ENCODE measurements at places on chromosomes 5 and 9.

- DNase-seq, result no peak
Measured at GRCh38 chr5:113378081-113378480, 56.7 kb downstream of the TSSK1B start.

DNA sequence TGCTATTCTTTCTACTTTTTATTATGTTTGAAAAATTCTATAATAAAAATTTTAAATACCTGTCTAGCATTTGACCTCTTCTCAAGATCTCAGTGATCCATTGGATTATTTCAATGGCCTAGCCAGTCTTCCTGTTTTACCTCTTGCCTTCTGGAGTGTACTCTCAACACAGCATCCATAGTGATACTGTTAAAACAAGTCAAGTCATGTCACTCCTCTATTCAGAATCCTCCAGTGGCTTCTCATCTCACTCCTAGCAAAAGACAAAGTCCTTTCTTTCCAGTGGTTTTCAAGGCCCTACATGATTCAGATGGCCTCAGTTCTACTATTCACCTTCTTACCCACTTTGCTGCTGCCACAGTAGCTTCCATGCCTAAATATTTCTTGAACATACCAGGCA is 1.8 kb downstream of the MARVELD2 start:
- no peak for DNase-seq

DNA sequence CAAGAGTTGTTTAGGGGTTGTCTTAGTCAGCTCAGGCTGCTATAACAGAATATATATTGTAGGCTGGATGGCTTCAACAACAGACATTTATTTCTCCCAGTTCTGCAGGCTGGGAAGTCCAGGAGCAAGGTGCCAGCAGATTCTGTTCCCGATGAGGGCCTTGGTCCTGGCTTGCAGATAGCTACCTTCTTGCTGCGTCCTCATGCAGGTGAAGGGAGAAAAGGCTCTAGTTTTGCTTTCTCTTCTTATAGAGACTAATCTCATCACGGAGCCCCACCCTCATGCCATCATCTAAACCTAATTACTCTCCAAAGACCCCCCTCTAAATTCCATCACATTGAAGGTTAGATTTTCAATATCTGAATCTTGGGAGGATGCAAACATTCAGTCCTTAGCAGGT is 246.0 kb upstream of the ANKRD55 start:
- no peak for DNase-seq

DNA sequence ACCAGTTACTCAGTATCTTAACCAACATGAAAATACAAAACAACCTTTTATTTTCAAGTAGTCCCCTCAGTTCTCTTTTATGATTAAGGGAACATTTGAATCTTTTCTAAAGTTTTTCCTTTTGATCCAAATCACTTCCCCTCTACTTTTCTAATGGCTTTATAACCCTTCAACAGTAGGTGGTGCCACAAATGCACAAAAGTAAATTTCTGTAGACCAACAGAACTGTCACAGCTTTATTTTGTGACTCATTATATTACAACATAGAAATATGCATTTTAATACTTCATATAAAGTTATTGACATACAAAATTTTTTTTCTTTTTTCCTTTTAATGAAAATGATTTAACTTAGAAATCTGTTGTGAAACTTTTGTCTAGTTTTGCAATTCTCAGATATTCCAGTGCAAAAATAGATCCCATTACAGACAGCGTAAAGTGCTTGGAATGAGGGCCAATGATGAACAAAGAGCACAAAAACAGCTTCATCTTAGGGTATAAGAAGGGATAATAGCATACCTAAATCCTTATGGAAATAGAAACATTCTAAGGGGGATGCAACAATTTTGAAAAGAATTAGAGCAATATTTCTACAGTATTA is 17.0 kb downstream of the NIPSNAP3B start:
- DNase-seq, result no peak

DNA sequence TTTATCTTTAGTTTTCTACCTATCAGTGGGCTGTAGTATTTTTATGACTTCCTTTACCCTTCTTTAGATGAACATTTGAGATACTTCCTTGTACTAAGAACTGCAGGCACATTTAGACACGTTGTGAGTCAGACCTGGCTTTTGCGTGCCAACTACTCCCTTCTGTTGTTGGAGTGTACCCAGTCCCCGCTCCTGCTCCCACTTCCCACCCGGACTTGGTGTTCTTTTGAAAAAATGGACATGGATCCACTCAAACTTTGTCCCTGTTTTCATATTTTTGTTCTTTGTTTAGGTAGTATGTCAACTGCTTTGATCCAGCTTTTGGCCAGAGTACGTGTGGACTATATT is 60.7 kb downstream of the PARP8 start:
- DNase-seq, result no peak

All from GM12892 (cell line).